Right kidney (tissue), 9 donors: ENCODE measurements at places on chromosomes 5 and 9.

DNA sequence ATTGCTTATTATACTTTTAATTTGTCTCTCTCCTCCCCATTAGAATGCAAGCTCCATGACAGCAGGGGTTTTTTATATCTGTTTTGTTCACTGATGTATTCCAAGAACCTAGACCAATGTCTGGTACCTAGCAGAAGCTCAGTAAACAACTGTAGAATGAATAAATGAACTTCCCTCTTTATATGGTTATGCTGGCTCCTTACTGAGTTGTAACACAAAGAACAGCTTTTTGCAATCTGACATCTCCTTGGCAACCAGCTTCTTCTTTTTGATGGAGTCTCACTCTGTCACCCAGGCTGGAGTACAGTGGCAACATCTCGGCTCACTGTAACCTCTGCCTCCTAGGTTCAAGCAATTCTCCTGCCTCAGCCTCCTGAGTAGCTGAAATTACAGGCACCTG lies 13.6 kb downstream of the TRMO start:
- DNase-seq = no peak

GRCh38 chr9:95175523-95175922 lies 142.0 kb downstream of the FANCC start:
- DNase-seq = no peak

GRCh38 chr5:150154618-150155128 lies 972 bp downstream of the PDGFRB start:
- no peak for DNase-seq

DNA sequence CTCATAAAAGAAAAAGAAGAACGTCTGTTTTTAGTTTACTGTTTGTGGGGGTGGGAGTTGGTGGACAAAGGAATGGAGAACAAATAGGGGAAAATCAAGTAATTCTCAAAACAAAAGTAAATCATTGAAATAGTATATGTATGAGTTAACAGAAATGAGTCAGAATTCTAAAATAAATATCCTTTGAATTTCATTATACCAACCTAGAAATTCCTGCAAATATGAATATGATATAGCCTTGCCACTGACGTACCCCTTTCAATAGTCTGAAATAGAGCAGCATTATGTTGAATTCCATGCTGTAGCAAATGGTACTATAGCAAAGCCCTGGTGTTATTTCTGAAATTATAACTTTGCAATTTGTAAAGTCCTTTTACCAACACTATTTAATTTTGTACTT lies 29.6 kb upstream of the DTWD2 start:
- DNase-seq = no peak

- DNase-seq = no peak
Observed at GRCh38 chr5:72015103-72015548, 92.1 kb upstream of the MAP1B start.

DNA sequence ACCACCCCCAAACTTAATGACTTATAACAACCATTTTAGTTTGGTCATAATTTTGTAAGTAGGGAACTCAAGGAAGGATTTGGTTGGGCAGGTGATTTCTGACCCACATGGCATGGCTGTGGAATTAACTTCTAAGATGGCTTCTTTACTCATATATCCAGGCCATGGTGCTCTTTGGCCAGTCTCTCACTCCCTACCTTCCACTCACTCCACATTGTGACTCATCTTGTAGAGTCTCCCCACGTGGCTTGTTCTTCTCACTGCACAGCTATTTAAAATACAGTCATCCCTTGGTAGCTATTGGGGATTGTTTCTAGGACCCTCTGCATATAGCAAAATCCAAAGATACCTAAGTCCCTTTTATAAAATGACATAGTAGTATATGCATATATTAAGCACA lies 76.6 kb upstream of the MAST4 start:
- no peak for DNase-seq

DNA sequence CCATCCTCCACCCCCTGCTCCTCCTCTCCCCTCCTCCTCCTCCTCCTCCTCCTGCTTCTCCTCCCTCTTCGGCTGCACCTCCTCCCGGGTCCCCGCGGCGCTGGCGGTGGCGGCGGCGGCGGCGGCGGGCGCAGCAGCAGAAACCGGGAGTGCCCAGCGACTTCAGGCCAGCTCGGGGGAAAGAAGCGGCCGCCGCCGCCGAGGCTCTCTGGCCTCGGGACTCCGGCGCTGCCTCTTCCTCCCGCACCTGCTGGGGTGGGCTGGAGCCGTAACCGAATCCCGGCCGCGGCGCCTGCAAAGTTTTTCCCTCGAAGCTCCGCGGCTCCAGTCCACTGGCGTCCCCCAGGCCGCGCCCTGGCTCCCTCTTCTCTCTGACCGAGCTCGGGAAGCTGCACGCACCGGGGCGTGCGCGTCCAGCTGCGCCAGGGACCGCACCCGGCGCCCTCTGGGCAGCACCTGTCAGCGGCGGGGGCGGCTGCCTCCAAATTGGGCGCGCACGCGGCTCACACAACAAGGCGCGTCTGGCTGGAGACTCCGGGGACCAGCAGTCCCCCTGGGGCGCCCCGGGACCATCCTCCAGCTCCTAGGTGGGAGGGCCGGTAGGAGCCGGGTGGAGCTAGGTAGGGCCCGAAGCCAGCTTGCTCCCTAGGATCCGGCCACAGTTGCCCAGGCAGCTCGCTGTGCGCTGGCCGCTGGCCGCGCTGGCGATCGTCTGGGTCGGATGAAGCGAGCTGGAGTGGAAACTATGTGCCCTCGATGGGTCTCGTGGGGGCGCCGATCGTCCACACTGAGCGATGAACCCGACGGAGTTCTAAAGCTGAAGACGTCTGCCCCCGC lies at the start of gene MCTP1:
TSS of gene MCTP1 (minus strand) at position 523 of the 837 bp plus-strand sequence.
- peak; percentile 87 for DNase-seq

- DNase-seq = no peak
Observed at GRCh38 chr9:128003966-128004604, 23.3 kb upstream of the EEIG1 start.

- DNase-seq = no peak
Observed at GRCh38 chr9:101148344-101148743, 119.8 kb downstream of the PLPPR1 start.

DNA sequence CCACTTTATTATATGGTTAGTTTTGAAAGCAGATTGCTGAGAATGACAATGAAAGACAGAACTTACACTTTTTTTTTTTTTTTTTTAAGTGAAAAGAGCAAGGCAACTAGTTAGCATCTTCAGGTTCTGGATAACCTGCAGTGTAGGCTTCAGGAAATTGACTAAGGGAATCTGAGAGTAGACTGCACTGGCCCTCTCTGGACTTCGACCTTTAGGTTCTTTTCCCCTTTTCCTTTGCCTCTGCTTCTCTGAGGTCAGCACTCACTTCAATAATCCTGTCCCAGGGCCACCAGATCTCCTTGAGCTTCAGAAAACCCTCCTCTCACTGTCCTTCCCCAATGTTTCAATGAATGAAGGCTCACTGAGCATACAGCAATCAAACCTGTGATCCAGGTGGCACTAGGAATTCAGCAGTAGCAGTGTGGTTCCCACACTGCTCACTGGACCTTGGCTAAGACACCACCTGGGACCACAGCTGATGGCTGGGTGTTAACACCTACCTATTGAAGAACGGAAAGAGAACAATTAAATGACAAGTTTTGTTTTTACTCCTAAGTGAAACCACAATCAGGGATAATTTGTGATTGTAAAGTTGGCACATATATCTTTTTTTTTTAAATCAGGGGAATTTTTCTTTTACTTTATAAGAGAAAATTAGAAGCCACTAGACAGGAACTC lies 85.8 kb upstream of the IL6ST start:
- no peak for DNase-seq

DNA sequence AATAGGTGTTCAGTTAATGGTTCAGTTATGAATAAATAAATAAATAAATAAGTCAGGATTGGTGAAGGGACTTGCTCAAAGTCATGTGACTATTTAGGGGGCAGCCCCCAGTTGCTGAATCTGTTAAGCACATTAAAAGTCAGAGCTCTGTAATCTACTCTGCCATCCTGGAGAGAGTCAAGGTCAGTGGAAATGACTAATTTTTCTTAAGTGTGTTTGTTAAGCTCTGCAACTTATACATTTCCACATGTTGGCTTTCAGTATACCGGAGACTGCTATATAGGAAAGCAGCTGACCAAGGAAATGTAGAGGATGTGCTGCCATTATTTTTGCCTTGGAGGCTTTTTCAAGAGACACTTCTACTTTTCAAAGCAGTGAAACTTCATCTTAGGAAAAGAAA lies 57.9 kb downstream of the KIAA1958 start:
- DNase-seq = no peak

GRCh38 chr5:151800532-151800931 lies 28.8 kb downstream of the G3BP1 start:
- no peak for DNase-seq

DNA sequence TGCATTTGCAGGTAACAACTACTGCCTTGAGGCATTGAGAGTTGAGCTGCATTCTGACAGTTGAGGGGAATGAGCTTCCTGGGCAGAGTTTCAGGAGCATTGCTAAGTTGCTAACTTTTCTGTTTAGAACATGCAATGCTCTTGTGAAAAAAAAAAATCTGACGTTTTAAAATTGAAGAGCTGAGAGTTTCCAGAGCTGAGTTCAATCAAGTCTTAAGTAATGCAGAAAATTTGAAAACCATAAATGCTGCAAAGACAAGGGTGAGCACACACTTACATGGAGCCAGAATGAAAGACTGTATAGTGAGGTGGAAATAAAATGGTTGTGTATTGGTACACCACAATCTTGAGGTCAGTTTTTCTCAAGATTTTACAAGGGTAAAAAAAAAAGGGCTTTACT lies 166.0 kb downstream of the GABRB2 start:
- DNase-seq = no peak

GRCh38 chr9:4226331-4227250 lies 73.3 kb downstream of the GLIS3 start:
- DNase-seq = no peak

DNA sequence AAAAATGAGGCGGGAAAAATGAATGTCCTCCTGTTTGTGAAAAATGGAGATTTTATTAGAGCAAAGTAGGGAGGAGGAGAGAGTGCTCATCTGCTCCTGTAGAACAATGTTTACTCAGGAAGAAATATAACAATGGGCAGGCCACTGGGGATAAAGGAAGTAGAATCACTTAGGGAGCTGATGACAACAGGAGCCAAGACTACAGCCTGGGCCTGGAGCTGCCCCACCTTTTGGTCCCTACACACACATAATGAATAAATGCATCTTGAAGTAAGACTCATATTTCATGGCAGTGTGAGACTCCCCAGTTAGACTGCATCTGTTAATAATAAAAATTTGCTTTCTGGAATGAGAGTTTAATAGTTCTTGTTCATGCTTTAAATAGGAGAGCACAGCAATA lies 1939.8 kb downstream of the EFNA5 start:
- no peak for DNase-seq

- DNase-seq = no peak
Observed at GRCh38 chr5:56422076-56422762, 189.1 kb upstream of the ANKRD55 start.

DNA sequence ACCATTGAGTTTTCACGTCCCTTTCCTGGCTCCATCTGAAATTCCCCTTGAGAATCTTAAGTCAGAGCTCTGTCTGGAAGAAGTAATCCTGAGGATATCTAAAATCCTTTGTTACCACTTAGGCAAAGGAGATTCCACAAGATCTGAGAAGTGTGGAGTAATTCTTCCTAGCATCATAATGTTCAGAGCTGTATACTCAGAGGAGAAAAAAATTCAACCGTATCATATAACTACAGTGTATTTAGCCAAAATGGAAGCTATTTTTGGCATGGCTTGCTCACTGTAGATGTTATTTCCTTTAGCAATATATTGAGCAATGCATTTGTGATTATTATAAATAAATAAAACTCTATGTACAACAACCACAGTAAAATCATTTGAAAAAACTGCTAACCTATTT lies 1858.4 kb downstream of the EFNA5 start:
- DNase-seq = no peak

GRCh38 chr5:119063579-119064379 lies 7.1 kb upstream of the DMXL1 start:
- no peak for DNase-seq
